ENCODE measurements at places on chromosomes 7 and 10. TPM values are rescaled to one million over a fixed set of nuclear protein-coding genes. Genes with fewer than 3 reads are reported as not detected.

GPER1 gene
- 20.2 TPM for total RNA-seq

GRCh38 chr7:17516771-17517170 is 218.3 kb downstream of the AHR start:
- no peak for ATAC-seq
- H3K4me1 ChIP-seq: peaks cover 7% of the 10 kb centered on the region
- H3K36me3 ChIP-seq: no peaks in the 10 kb centered on the region
- no peak overlapping the region for H3K4me3 ChIP-seq
- H3K27ac ChIP-seq: no peak overlapping the region

- no peaks in the 10 kb centered on the region for H3K4me1 ChIP-seq
- H3K36me3 ChIP-seq: no peaks in the 10 kb centered on the region
- no peaks in the 10 kb centered on the region for H3K27me3 ChIP-seq
- ATAC-seq: no peak
- no peak overlapping the region for H3K4me3 ChIP-seq
These were observed 608.2 kb downstream of the PARD3 start for GRCh38 chr10:34206935-34207268.

NPY4R2 gene
- total RNA-seq: not detected

DNA sequence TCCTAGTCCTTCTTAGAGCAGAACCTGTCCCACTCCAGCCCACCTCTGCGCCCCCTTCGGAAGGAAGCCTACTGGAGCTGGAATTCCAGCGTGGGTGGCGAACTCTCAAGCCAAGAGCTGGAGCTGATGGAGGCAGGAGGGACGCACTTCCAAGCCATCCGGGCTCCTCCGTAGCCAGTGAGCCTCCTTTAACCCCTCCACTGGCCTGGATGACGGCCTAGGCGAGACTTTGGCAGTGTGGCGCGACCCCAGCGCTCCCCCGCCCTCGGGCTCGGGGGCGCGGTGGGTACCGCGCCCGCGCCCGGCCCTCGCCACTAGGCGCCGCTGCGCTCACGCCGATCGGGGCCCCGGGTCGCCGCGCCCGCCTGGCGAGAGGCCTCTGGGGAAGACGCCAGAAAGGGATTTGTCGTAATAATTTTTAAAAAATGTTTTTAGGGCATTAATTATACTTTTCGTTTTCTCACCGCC is 5.1 kb upstream of the EMX2 start:
- ATAC-seq: no peak
- peak overlapping the region; percentile 24 for H3K4me3 ChIP-seq
- no peaks in the 10 kb centered on the region for H3K4me1 ChIP-seq
- no peaks in the 10 kb centered on the region for H3K36me3 ChIP-seq
- H3K27ac ChIP-seq: no peak overlapping the region
- peaks cover 100% of the 10 kb centered on the region for H3K27me3 ChIP-seq

GRCh38 chr10:13784067-13784466 is 197.3 kb downstream of the PRPF18 start:
- no peaks in the 10 kb centered on the region for H3K36me3 ChIP-seq
- H3K27me3 ChIP-seq: no peaks in the 10 kb centered on the region

PKD2L1 gene
- total RNA-seq: not detected

SPDYE9 gene
- not detected for total RNA-seq

FGFR2 gene
- total RNA-seq: 79.3 TPM

DNA sequence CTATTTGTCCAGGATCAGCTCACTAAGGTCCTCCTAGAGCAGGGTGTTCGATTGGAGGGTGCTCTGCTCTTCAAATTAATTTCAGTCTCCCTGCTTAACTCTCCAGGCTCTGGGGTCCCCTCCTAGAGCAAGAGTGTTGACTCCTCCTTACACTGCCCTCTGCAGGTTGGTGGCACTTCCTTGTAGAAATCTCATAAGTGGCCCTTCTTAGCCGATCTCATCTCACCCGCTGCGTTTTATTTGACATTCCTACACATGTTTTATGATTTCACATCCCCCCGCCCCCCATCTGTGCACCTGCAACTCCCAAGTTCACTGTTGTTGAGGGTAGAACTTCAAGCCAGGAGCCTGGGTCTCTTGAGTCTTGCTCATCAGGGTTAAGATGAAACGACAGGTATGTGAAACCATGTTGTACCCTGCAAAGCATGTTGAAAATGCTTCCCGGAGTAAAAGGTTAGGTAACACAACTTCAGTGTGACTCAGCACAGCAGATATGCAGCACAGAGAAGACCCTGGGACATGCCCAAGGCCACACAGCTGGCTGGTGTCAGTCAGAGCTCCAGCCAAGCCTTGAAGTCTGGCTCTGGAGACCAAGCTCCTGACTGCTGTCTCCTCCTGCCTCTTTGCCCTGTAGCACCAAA is 171.2 kb downstream of the PRKAG2 start:
- H3K27me3 ChIP-seq: no peaks in the 10 kb centered on the region
- H3K36me3 ChIP-seq: no peaks in the 10 kb centered on the region
- peak; percentile 61 for ATAC-seq
- H3K27ac ChIP-seq: no peak overlapping the region
- H3K4me1 ChIP-seq: no peaks in the 10 kb centered on the region

INSIG1 gene
- 27.5 TPM for total RNA-seq

TBXAS1 gene
- 8.4 TPM for total RNA-seq

LRRC4 gene
- not detected for total RNA-seq

IKZF1 gene
- 6.7 TPM for total RNA-seq

- no peak overlapping the region for H3K4me3 ChIP-seq
- no peaks in the 10 kb centered on the region for H3K36me3 ChIP-seq
- no peaks in the 10 kb centered on the region for H3K4me1 ChIP-seq
- no peaks in the 10 kb centered on the region for H3K27me3 ChIP-seq
- no peak overlapping the region for H3K27ac ChIP-seq
These were observed 30.7 kb upstream of the RBM20 start for GRCh38 chr10:110613341-110613995.

GRCh38 chr7:130254555-130254954 is 12.1 kb upstream of the CPA2 start:
- H3K4me1 ChIP-seq: no peaks in the 10 kb centered on the region
- H3K27me3 ChIP-seq: no peaks in the 10 kb centered on the region
- H3K36me3 ChIP-seq: no peaks in the 10 kb centered on the region
- ATAC-seq: no peak

MBL2 gene
- not detected for total RNA-seq

- ATAC-seq: peak; percentile 62
- H3K27ac ChIP-seq: peak overlapping the region; percentile 66
- no peaks in the 10 kb centered on the region for H3K36me3 ChIP-seq
- peak overlapping the region; percentile 63 for H3K4me3 ChIP-seq
- H3K4me1 ChIP-seq: peaks cover 21% of the 10 kb centered on the region
- peaks cover 68% of the 10 kb centered on the region for H3K27me3 ChIP-seq
These were observed 29.4 kb upstream of the JAKMIP3 start for GRCh38 chr10:132036153-132036886.

LRIT1 gene
- total RNA-seq: not detected

GRCh38 chr7:157875230-157876179 is 538.7 kb downstream of the DNAJB6 start:
- H3K27me3 ChIP-seq: peaks cover 47% of the 10 kb centered on the region
- H3K4me3 ChIP-seq: no peak overlapping the region
- H3K4me1 ChIP-seq: no peaks in the 10 kb centered on the region
- H3K36me3 ChIP-seq: no peaks in the 10 kb centered on the region

EBF3 gene
- total RNA-seq: 4.9 TPM

ACTL6B gene
- not detected for total RNA-seq

DNA sequence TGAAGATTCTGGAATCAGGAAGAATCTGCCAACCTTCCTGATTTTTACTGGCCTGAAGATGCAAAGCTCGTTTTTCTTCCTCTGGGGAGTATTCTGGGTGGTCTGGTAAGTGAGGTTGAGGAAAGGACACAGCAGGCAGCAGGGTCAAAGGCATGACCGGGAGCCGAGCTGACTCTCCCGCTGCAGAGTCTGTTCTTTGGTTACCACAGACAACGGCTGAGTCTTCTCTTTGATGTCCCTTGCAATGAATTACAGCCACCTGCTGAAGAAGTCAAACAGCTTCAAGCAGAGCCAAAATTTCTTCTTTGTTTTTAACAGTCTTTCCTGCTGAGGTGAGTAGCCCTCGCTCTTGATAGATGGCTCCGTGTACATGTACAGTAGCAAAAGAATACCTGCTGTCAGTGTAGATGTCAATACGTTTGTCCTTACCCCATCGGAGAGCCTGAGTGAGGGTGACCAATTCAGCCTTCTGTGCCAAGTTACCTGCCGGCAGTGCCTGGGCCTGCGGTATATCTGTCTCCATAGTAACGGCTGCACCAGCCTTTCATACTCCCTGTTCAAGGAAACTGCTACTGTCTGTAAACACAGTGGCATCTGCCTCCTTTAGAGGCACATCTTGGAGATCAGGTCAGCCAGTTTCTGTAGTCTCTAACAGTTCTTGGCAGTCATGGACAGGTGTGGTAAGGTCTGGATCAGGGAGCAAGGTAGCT is 76.4 kb downstream of the PRR15 start:
- no peak overlapping the region for H3K4me3 ChIP-seq
- no peak for ATAC-seq
- H3K4me1 ChIP-seq: no peaks in the 10 kb centered on the region
- no peaks in the 10 kb centered on the region for H3K27me3 ChIP-seq
- H3K27ac ChIP-seq: no peak overlapping the region

SYPL1 gene
- total RNA-seq: 132 TPM
